Kidney epithelial cell (primary cell): ENCODE measurements at places on chromosomes 13 and 19. TPM values are rescaled to one million over a fixed set of nuclear protein-coding genes. Genes with fewer than 3 reads are reported as not detected.

Gene COL4A2
- 1,736 and 1,860 TPM in 2 replicates for total RNA-seq

Gene APOE
- total RNA-seq = 89.0 and 98.1 TPM in 2 replicates

Gene NLRP7
- not detected in 2 replicates for total RNA-seq

Gene ZNF567
- total RNA-seq = 7.7 and 7.9 TPM in 2 replicates

Gene PCDH20
- total RNA-seq = 0.75 and 1.6 TPM in 2 replicates

Gene ATP8A2
- 3.8 and 4.0 TPM in 2 replicates for total RNA-seq

Gene SLC39A3
- total RNA-seq = 59.6 TPM in 2 replicates

Gene DAND5
- total RNA-seq = not detected in 2 replicates

Gene CYP2A6
- not detected in 2 replicates for total RNA-seq

DNA sequence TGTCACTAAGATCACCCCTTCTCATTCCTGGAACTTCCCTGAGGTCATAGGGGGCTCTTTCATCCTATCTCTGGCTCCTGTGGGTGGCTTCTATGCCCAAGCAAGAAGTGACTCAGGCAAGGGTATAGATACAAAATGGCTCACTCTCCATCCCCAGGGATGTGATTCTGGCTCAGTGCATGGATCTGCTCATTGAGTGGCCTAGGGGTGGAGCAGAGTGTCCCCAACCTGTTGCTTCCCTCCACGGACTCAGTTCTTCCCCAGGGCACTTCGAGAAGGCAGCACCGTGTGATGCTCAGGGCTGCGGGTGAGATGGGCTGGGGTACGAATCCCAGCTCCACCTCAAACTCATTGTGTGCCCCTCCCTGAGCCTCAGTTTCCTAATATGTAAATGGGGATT, 136.4 kb downstream of the PTPRS start:
- DNase-seq = no peak

DNA sequence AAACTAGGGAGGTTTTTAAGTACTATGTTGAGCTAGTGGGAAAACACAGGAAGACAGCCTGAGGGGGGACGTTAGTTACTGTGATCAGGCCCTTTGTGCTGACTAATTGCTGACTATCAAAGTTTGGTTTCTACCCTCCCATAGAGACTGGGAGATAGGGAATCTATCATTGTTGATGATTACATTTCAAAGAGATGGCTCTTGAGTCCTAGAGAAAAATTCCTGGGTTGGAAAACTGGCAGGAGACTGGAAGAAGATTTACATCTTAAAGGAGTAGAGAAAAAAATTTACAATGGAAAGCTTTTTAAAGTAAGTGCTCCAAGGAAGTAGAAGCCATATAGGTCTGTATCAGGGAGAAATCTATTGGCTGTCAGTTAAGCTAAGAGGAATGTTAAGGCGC, 522.0 kb upstream of the KLHL1 start:
- no peak for DNase-seq

DNA sequence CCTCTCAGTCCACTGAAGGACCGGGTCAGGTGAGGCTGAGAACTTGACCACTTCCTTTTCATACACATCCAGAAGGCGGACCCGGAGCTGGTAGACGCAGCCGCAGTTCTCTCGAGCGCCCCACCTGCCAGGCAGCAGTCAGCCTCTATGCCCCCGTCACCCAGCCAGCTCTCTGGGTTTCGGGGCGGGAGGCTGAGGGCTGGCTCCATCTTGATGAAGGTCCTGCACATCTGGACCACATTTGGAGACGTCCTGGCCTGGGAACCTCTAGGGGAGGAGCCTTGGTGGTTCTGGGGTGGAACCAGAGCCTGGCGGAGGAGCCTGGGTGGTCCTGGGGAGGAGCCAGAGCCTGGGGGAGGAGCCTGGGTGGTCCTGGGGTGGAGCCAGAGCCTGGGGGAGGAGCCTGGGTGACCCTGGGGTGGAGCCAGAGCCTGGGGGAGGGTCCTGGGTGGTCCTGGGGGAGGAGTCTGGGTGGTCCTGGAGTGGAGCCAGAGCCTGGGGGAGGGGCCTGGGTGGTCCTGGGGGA, 14.3 kb downstream of the MRPS12 start:
- no peak for DNase-seq

- DNase-seq = no peak
Measured at GRCh38 chr19:48661711-48662090, 11.1 kb downstream of the NTN5 start.

DNA sequence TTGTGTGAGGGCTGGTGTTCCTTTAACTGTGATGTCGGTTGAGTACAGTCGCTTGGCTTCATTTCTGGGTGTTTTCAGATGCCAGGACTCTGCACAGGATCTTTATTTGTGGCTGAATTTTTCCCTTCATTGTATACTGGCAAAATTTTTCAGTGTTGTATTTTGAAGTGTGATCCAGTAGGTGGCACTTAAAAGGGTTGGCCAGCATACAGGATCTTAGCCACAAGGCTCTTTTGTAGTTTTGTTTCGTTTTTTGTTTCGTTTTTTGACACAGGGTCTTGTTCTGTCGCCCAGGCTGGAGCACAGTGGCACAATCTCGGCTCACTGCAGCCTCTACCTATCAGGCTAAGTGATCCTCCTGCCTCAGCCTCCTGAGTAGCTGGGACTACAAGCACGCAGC, 8.7 kb downstream of the FCAR start:
- DNase-seq = no peak

GRCh38 chr19:6103217-6103644, 7.1 kb downstream of the RFX2 start:
- DNase-seq = no peak

DNA sequence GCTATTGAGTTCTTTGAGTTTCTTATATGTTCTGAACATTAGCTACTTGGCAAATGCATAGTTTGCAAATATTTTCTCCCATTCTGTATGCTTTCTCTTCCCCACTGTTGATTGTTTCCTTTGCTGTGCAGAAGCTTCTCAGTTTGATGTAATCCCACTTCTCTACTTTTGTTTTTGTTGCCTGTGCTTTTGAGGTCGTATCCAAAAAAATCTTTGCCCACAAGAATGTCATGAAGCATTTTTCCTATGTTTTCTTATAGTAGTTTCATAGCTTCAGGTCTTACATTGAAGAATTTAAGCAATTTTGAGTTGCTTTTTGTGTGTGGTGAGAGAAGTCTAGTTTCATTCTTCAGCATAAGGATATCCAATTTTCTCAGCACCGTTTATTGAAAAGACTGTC, 536.7 kb upstream of the ARGLU1 start:
- DNase-seq = no peak

- DNase-seq = no peak
Measured at GRCh38 chr19:5028229-5028886, 59.4 kb downstream of the KDM4B start.

- no peak for DNase-seq
Measured at GRCh38 chr13:87198371-87198770, 472.8 kb upstream of the SLITRK5 start.

GRCh38 chr13:113629866-113630265, 28.1 kb downstream of the ATP4B start:
- DNase-seq = no peak

DNA sequence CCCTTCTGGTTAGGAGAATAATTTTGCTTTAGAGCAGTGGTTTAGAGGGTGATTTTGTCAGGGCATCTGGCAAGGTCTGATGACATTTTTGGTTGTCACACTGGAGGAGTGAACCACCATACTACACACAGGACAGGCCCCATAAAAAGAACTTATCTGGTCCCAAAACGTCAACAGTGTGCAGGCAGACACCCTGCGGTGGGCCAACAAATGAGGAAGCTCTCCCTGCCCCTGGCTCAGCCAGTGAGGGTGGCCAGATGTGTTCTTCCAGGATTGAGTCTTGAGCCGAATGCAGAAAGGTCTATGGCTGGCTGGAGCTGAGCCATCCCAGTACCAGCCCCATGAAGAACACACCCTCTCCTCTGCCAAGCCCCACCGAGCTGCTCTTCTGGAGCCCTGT, 149.2 kb downstream of the MIPEP start:
- DNase-seq = no peak

GRCh38 chr19:8262431-8262830, 45.7 kb downstream of the CD320 start:
- DNase-seq = no peak

DNA sequence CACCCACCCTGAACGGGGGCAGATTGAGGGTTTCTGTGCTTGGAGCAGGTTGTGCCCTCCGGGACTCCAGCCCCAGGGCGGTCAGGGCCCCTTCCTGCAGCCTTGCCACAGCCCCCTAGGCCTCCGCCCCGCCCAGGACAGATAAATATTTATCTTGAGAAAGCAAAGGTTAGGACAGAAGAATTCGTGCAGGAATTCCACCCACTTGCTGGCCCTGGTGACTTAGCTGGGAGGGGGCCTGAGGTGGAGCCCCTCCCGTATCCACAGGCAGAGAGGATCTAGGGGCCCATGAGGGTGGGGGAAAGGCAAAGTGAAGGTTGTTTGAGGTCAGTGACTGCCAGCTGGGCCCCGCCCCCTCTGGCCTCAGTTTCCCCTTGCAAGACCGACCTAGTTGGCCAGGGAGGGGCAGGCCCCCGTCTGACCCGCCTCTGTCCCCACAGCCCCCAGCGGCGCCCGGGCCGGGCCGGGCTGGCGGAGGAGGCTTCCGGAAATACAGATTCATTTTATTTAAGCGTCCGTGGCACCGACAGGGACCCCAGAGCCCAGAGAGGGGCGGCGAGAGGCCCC, 5.2 kb downstream of the MIDN start:
- DNase-seq = no peak

- DNase-seq = no peak
Measured at GRCh38 chr13:29164116-29164515, 344.0 kb downstream of the MTUS2 start.

DNA sequence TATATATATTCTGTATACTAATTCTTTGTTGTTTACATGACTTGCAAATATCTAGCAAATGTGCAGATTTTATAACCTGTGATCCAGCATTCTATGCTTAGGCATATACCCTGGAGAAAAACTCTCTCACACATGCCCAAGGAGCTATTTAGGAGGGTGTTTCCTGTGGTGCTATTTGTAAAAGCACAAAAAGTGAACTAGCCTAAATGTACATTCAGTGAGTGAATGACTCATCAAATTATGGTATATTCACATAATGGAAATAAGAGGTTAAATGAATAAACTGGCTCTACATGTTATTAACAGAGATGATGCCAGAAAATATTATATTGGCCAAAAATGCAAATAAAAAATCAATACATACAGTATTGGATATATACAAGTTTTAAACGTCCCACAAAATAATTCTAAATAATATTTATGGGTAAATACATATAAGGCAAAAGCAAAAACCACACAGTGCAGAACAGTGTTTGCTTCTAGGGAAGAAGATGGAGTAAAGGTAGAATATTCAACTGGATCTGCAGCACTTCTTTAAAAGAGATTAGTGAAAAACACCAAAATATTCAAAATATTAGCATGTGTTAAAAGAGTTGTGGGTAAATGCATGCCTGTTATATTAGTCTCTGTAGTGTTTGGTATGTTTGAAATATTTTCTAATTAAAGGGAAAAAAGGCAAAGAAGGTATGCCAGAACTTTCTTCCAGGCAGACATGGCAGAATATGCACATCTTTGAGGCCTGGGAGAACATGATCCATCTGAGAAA, 344.7 kb downstream of the KLF5 start:
- no peak for DNase-seq

DNA sequence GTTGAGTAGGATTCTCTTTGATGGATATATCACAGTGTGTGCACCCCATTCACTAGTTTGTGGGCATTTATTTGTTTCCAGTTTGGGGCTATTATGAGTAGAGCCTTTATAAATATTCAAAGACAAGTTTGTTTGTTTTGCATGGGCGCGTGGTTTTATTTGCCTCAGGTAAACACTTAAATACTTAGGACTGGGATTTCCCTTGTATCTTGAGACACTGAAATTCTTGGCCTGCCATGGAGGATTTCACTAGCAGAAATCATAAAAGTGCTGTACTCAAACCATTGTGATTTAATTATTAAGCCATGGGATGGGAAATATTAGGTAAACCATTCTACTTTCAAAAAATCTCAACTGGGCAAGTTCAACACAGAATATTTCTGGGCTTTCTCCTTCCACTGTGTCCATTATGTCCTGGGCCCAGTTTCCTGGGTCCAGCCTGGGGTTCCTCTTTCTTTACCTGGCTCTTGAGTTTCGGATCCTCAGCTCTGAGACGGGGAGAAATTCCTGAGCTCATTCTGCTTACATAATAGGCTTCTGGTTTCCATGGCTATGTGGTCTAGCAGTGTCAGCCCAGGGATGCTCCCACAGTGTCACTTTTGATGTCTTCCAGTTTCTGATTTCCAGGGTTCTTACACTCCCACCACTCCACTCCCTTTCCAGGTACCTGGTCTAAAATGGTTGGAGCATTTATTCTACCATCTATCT, 14.4 kb downstream of the MYO16 start:
- DNase-seq = no peak

- no peak for DNase-seq
Measured at GRCh38 chr13:82165396-82166174, 1716.7 kb downstream of the SLITRK1 start.

GRCh38 chr13:41244556-41244955, 18.8 kb downstream of the MTRF1 start:
- DNase-seq = no peak

- peak; percentile 78 for DNase-seq
Measured at GRCh38 chr19:47428177-47428894, 9.0 kb upstream of the MEIS3 start.

DNA sequence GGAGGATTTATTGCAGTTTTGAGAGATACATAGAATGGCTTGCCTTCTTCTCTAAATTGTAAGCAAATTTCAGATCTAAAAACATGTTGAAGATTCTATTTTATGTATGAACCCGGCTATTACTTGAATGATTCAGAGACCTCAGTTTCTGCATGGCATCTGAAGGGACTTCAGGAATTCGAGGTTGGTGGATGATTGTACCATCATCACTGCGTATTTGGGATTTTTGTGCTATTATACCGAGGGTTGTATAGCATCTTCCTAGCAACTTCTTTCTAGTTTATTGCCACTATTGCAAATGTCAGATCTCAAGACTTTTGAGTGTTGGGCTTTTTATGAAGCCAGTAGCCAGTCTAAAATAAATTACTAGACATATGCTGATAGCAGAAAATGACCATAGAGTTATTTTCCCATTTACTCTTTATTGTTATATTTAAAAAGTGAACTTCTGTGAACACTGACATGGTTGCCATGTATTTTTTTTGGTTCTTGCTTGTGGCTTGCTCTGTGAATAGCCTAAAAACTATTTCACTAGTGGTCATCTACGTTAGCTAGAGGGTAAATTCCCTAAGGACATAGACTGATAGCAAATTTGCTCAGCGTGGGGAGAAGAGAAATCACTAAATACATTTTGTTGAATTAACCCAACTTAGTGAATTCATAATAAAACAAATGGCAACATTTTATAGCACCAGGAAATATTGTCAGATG, 70.6 kb upstream of the KLF12 start:
- DNase-seq = no peak
